Stimulated activated CD8-positive, alpha-beta memory T cell treated with anti-CD3 and anti-CD28 coated beads, Interleukin-4, amount 100 ng/mL, for 4 hours (primary cell): ENCODE measurements at places on chromosomes 2 and 18.

- DNase-seq: no peak
Measured at GRCh38 chr2:71743995-71744675, 290.8 kb downstream of the DYSF start.

GRCh38 chr2:47050762-47051161, 104.3 kb downstream of the STPG4 start:
- DNase-seq: no peak

DNA sequence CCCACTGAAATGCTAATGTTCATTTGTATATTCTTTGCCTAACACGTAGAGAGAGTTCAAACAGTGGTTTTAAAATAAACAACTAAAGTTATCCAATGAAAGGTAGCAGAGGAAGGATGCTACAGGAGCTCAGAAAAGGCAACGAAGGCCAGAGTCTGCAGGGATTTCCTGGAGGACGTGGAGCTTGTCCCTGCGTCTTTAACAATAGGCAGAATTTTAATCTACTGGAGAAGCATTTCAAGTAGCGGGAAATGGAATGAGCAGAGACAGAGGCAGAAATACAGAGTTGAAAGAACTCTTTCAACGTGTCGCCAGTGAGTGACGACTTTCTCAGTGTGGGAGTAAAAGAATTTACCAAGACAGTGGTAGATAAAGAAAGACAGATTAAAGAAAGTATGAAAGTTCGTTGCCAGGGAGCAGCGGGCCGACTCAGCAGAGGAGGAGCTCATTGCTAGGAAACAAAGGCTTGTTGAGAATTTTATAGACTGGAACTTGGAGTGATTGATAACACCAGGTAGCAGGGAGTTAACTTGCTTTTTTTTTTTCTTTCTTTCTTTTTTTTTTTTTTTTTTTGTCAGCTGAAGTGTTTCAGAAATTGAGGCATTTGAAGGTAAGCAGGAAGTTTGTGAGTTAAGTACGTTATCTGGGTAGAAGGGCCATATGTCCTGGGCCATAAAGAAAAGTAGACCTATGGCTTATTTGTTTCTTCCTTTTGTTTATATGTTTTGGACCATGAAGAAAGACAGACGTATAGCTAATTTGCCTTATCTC, 625 bp upstream of the NBAS start:
- DNase-seq: no peak

GRCh38 chr2:234134496-234134895, 84.0 kb downstream of the SPP2 start:
- no peak for DNase-seq

- DNase-seq: no peak
Measured at GRCh38 chr2:186307871-186308270, 178.2 kb upstream of the ZC3H15 start.

DNA sequence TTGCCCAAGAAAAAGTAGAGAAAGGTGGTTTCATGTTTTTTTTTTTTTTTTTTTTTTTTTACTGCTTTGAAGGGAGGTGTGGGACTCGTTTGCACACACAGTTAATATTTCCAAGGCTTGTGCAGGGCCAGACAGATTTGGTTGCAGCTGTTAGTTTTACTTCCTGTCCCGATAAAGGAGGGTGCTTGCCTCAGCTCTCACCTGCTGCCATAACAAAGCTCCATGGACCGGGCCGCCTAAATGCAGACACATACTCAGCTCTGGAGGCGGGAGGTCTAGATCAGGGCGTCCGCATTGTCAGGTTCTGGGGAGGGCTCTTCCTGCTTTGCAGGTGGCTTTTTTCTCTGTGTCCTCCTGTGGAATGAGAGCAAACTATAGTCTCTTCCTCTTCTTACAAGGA, 69.9 kb downstream of the ODC1 start:
- DNase-seq: no peak

GRCh38 chr2:238139196-238140039, 950 bp downstream of the KLHL30 start:
- DNase-seq: no peak

DNA sequence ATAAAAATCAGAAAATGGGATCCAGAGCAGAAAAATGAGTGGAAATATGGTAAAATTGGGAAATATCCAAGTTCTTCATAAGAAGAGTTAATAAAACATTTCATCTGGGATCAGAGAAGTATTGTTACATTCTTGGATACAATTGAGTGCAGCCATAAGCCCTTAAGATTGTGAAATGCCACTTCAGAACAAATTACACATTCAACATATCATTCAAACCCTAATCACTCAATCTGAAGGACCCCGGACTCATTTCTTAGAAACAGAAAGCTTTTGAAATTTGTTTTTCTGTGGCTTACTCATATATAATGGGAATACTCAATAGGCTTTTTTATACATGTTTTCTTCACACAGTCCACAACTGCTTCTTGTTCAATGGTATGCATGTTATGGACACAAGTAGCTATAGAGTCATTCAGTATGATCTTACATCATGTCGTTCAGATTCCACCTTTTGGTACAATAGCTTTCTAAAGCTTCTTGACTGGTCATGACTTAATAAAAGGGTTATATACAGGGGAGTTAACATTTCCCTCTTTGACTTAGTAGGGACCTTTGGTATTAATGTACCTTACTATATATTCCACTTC, 39.9 kb downstream of the SCN7A start:
- DNase-seq: no peak

DNA sequence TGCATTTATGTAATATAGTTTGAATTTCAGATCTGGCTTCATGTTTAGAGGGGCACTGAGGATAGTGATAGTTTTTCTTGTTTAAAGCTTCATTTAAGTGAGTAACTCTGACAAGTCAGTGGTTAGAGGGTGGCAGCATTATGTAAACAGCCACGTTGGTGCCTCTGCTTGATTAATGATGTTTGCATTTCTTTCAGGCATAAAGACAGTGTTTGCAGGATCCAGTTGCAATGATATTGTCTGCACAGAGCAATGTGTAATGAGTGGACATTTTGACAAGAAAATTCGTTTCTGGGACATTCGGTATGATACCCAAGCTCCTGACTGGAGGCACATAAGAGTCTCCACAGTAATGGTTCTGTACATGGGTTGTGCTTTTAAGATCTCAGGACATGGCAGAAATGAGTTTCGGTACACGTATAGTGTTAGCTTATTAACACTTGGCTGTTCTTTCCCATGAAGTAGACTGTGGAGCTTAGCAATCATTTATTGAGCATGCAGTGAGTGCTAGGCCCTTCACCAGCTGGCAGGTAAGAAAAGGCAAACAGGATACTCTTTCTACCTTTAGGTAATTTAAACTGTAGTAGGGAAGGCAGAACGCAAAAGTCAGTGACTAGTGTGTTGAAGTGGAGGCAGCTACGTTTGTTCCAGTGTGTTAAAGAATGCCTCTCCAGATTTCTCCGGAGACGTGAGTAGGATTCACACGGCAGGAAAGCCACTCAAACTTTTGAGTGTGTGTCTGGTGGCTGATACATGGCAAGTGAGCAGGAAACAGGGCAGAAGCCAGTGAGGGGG, 17.4 kb upstream of the SAG start:
- no peak for DNase-seq

- no peak for DNase-seq
Measured at GRCh38 chr2:28415010-28415409, 22.4 kb downstream of the FOSL2 start.

DNA sequence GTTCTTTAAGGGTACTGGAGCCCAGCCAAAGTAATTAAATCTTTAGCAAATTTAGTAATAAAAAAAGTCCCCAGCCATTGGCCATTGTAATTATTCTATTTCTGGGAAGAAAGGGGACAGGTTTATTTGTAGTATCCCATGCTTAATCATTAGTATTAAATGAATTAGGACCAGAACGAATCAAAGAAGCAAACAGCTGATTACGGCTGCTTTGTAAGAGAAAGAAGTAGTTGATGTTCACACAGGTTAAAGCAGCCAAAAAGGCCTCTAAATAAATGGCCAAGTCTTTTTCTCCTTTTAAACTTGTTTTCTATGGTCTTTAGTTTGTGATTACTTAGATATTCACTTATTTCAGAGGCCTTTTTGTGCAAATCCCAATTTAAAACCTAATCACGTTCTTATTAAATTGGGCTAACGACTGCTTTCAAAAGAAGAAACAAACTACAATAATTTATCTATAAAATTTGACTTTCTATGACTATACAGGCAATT, 48.6 kb upstream of the DNAH7 start:
- no peak for DNase-seq

DNA sequence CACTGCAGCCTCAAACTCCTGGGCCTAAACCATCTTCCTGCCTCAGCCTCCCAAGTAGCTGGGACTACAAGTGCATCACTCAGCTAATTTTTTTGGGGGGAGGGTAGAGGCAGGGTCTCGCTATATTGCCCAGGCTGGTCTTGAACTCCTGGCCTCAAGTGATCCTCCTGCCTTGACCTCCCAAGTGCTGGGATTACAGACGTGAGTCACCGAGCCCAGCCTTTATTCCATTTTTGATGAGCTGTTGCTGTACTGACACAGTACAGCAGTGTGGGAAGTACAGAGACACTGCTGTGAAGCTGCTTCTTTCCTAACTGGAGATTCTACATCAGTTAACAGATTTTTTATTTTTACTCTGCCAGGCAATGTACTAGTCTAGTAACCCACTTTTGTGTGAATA, 18.8 kb downstream of the PTRHD1 start:
- no peak for DNase-seq
